ENCODE measurements at places on chromosomes 4 and X. TPM values are rescaled to one million over a fixed set of nuclear protein-coding genes. Genes with fewer than 3 reads are reported as not detected.
A peak's percentile ranks its signal among the peaks of the same experiment; 100 is the strongest.

GRCh38 chrX:95760356-95760755 is 924.3 kb upstream of the DIAPH2 start:
- no peak for DNase-seq

- peak; percentile 63 for DNase-seq
These were observed 91.4 kb downstream of the BCOR start for GRCh38 chrX:40006106-40007017.

- no peak for DNase-seq
These were observed 24.4 kb upstream of the LHFPL1 start for GRCh38 chrX:112704187-112704586.

DNA sequence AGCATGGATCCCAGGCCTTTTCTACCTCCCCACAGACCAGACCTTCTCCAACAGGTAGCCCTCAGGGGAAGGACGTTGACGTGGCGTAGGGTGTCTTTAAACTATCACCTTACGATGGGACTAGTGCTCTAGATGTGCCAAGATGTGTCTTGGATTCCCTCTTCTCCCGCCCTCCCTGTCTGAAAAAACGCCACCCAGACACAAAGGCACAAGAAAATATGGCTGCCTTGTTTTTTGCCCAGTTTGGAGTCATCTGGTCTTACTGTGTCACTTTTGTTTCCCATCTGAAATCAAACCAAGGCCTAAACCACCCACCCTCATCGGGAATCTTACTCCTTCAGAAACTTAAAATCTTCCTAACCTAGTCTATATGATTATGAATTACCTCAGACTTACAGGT is 235.4 kb downstream of the OR13H1 start:
- DNase-seq: no peak

Gene HTN1
- not detected for total RNA-seq

DNA sequence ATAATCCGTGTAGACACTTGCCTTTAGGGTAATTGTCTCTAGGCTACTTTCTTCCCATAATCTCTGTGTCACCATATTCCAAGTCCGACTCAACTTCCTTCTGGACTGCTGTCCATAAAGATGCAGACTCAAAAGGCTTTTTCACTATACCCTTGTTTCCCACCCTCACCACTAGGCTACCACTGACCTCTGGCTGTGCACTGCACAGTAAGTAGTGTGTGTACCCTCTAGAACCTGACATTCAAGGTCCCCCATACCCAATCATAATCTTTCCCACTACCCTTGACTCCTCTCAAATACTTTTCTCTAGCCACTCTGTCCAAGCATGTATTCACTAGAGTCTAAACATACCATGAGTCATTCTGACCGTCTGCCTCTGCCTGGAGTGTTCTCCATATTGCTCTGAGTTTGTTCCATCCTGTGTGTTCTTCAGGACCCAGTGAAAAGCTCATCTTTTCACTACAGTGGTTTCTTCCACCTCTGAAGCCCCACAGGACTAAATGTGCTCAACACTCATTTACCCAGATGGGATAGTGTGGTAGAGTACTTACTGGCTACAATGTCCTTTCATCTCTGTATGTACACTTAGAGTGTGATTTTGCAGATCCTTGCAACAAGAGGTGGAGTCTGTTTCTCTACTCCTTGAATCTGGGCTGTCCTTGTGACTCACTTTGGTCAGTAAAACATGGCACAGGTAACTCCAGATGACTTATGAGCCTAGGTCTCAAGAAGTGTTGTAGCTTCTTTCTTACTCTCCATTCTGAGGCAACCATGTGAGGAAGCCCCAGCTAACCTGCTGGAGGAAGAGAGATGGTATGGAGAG is 17.4 kb downstream of the JADE3 start:
- no peak for DNase-seq

Gene LDOC1
- 6.5 TPM for total RNA-seq

Gene NAT8L
- total RNA-seq: 0.62 TPM

DNA sequence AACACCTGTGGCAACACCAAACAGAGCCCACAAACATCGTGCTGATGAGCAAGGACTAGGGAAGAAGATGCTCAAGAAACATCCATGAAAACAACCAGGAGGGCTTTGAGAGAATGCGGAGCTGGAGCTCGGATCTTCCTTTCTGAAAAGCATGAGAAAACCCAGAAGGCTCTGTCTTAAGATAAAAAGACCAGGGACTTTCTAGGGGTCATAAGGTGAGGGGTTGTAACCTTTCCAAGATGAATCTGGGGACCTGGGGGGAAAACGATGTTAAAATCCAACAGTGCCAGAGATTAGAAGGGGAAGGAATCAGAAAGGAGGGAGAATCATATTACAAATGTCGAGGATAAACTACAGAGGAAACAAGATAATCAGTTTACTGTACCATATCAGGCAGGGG is 10.1 kb downstream of the GK2 start:
- DNase-seq: no peak

DNA sequence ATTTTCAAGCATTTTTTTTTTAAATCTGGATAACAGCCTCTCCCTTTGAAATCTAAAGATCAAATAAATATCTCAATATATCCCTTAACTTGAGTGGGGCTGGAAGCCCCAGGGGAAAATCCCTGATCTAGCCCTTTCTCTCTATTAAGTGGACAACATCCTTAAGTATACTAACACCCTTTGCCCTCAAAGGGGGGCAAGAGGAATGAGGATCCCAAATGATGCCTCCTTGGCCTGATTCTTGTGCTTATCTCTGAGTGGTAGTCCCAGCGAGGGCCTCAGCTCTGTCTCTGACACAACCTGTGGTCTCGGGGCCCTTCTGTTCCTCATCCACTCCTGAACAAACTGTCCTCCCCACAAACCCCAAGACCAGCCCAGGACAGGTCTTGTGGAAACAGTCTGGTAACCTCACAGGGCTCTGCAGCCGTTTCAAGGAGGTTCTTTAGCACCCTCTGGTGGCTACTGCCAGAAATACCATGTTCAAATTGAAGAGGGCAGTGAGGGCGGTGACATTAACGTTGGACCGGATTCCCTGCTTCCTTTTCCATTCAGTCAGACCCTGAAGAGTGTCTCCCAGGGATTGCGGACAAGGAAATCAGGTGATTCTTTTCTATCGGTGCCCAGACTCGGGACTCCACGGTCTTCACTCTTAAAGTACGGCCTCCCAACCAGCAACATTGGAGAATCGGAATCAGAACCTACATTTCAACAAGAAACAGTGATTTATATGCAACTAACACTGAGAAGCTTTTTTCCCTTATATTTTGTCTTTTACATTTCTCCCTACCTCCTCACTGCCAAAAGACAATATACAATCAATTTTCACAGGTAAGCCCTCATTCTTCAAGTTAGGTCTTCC is 13.0 kb downstream of the CXCL13 start:
- peak; percentile 93 for DNase-seq

DNA sequence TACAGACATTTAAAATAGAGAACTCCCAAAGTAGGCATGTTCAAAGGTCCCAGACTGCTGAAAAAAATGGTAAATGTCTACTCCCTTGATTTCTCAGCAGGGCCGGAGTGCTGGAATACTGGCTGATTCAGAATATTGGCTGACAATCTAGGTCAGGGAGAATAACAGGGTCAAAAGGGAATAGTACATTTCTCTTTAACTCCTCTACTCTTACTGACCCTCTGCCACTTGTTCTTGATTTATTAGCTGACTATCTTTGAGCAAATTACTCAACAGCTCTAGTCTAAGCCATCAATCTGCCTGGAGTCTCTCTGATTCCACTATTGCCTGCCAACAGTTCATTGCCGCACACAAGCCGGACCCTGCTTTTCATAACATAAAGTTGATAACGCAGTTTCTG is 19.7 kb upstream of the NWD2 start:
- peak; percentile 4 for DNase-seq

DNA sequence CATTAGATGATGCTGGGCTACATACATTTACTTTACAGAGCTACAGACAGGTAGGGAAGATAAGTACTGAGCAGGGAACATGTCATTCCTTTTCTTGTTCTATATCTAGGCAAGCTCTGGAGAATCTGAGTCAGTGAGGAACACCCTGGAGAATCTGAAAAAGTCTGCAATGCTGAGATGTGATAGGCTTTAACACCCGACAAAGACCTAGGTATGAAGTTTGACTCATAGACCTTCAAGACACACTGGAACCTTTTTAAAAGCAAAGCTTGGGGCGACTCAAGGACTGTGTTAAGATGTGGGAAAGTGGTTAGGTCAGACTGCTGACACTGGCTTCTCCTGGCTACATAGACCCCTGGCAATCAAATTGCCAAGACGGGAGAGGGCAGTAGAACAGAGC is 42.8 kb downstream of the OSTC start:
- DNase-seq: no peak

Gene ADGRG4
- under 0.01 TPM for total RNA-seq

- no peak for DNase-seq
These were observed 94.2 kb downstream of the PHEX start for GRCh38 chrX:22126327-22126726.

DNA sequence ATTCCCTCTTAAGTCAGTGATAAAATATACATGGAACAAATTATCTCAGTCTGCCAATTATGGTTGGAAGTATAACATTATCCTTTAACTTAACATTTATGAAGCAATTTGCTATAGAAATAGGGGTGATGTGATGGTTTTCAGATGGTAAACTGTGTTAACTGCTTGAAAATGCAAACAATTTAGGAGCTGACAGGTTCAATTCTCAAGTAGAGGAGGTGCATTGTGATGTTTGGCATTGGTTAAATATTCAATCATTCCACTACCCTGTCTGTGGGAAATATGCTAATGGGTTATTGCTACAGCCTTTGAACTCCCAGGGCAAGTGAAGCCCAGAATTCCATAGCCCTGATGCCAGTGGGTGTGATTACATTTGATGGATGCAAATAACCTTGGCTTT is 243.4 kb upstream of the GK2 start:
- no peak for DNase-seq

DNA sequence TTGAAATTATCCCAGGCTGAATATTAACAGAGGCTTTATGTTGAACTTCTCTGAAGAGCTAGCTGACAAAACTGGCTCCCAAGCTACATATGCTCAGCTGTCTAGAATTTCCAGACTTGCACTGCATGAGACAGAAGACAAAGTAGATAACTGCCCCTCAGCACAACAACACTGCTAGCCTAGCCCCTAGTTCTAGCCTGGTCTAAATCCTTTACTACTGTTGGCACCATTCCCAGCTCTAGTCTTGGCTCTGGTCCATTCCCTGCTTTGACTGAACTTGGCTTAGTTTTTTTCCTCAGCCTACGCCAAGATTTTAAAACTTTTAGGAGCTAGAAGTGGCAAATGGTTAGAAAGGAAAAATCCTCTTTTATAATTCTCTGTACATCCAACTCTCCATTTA is 7.6 kb upstream of the OPHN1 start:
- peak; percentile 94 for DNase-seq

Gene GAGE12C
- total RNA-seq: not detected

GRCh38 chrX:119121341-119121740 is 6.3 kb downstream of the KIAA1210 start:
- peak; percentile 75 for DNase-seq

- no peak for DNase-seq
These were observed 16.0 kb downstream of the TNMD start for GRCh38 chrX:100600758-100601157.

DNA sequence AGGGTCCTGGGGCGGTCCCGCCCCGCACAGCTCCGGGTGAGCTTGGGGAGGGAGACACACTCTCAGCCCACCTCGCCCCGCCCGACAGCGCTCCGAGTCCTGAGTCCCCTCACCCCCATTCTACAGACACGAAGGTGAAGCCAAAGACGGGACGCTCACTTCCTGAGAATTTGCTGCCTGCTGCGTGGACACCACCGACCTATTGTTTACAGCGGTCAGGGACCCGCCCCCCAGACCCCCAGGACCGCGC is 796 bp upstream of the ZNF141 start:
- DNase-seq: peak; percentile 88

Gene RASSF6
- total RNA-seq: 0.04 TPM

- DNase-seq: no peak
These were observed 1.1 kb downstream of the SLC38A5 start for GRCh38 chrX:48468693-48469691.

Measured in muscle of leg (tissue), 16 donors.